ENCODE measurements at places on chromosomes 6 and 20. TPM values are rescaled to one million over a fixed set of nuclear protein-coding genes. Genes with fewer than 3 reads are reported as not detected.

Gene CDC5L
- 29.3 TPM for polyA plus RNA-seq

Gene KIAA0408
- polyA plus RNA-seq, result 60.2 TPM

Gene KHDC1
- 17.7 TPM for polyA plus RNA-seq

Gene GSTA3
- polyA plus RNA-seq, result not detected

Gene BPIFA1
- not detected for polyA plus RNA-seq

Gene NRSN2
- polyA plus RNA-seq, result 150 TPM

Gene CLVS2
- 16.8 TPM for polyA plus RNA-seq
